ENCODE measurements at places on chromosomes 13 and 19.

DNA sequence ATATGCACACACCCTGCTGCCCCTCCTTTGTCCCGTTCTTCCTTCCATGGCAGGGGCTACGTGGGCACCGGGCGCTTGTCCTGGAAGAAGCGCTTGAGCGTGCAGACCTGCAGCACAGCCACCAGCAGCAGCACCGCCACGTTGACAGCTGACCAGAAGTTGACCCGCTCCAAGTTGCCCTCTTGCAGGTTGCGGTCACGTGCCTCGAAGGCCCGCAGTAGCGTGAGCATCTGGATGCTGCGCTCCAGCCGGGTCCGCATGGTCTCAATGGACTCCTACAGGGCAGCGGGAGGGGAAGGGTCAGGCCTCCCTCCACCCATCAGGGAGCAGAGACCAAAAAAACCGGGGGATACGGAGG is 3.1 kb downstream of the TMED1 start:
- DNase-seq, result no peak

GRCh38 chr19:8607386-8607785 is 3.1 kb downstream of the ADAMTS10 start:
- peak; percentile 84 for DNase-seq

GRCh38 chr13:39044536-39044935 is 6.3 kb downstream of the NHLRC3 start:
- DNase-seq, result no peak

DNA sequence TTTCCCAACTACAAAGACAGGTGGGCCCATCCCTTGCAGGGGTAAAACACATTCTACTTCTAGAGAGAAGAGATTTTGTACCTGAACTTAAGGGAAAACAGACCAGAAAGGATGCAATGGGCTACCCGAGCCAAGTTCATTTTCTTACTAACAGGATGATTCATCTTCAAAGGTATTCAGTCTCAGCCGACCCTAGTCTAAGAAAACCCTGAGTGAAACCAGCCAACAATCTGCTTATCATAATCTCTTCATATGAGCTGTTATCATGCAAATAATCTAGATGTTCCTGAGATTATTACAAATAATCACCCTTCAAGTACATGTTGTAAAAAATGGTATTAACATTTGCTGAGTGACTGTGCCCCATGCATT is 15.6 kb downstream of the PABPC3 start:
- DNase-seq, result no peak

DNA sequence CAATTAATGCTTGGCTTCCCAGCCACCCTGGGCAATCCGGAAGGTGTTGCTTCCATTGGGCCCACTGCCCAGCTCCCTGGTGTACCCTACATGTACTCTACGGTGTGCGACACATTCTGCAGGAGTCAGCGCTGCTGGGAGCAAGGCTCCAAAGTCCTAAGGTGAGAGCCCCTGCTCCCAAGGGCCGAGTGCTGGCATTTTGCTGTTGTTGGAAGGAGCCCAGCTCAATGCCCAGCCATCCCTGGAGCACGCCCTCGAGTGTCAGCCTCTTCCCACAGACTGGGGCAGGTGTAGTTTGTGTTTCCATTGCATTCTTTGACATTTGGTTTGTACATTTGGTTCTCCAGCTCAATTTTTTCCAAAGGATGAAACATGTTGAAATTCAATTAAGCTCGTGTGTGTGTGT is 64.6 kb downstream of the GGACT start:
- DNase-seq, result peak; percentile 26

DNA sequence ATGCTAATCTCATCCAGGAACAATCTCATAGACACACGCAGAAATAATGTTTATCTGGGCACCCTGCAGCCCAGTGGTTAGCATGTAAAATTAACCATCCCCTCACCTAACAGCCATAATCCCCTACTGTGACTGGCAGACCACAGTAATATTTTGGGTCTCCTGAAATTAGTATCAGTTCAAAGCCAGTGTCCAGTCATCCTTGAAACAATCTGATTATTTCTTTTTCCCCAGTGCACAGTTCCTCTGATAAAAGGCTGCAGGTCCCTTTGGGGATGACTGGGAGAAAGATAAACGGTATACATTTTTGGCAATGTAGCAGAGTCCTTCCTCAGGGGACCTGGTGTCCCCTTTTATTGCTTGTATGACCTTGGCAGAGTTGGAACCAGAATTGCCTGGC is 50.4 kb upstream of the CYSLTR2 start:
- DNase-seq, result no peak

- no peak for DNase-seq
These were observed 35.4 kb downstream of the KL start for GRCh38 chr13:33051632-33052031.

DNA sequence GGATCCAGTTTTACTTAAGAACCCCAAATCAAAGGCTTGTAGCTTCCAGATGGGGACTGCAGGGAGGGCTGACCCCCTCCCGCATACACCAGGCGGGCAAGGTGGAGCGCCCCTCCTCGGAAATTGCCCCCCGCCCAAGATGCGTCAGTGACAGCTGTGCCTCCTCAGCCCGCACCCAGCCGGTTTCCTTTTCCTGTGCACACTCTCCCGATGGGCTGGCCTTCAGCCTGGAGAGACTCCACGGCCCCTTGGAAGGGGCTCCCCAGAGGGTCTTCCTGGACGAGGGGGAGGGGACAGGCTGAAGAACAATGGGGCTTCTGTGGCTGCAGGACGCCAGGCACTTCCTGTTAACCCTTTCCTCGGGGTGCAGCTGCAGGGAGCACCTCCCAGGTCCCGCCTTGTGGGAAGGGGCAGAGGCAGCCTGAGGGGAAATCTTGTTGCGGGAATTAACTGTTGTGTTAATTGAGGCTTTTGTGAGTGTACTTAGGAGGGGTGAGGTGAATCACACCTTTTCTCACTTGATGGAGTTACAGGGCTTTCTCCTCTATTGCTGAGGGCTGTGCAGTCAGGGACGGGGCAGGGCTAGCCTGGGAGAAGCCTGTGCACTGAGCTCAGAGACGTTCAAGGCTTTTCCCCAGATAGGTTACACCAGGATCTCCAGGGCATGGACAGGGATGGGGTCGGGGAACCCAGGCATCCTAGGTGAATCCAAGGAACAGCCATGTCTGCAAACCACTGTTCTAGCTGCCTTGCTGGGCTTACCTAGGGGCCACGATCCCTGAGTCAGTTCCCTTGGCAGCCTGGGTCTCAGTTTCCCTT is 14.3 kb downstream of the IER2 start:
- DNase-seq, result no peak

- DNase-seq, result peak; percentile 87
These were observed 29.1 kb downstream of the SHISA2 start for GRCh38 chr13:26022538-26023292.

DNA sequence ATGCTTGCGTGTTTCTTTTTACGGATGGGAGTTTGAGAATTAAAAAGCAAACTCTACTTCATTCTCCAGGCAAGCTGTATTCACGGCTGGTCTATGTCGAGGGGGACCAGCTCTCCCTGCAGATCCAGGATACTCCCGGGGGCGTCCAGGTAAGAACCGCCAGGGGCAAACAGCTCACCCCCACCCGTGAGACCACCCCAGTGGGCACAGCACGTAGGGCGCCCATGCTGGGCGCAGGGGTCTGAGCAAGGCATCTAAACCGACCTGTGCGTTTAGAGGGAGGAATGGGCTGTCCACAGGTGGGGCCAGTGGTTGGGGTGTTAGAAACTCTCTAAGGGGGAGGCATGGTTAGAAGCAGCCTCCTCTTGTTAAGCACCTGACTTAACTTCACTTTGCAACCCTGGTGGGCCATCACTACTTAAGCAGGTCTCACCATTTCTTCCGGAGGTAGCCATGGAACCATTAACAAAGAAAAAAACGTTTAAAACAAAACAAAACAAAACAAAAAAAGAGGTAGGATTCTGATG is 1.0 kb downstream of the RASL11A start:
- no peak for DNase-seq

GRCh38 chr13:75357576-75358289 is 124.2 kb downstream of the TBC1D4 start:
- DNase-seq, result no peak

- no peak for DNase-seq
These were observed 93.5 kb downstream of the COG6 start for GRCh38 chr13:39748961-39749360.

GRCh38 chr19:55304279-55304978 is 20.6 kb downstream of the BRSK1 start:
- DNase-seq, result no peak

- DNase-seq, result no peak
These were observed 1.4 kb downstream of the LRFN1 start for GRCh38 chr19:39319098-39319891.

DNA sequence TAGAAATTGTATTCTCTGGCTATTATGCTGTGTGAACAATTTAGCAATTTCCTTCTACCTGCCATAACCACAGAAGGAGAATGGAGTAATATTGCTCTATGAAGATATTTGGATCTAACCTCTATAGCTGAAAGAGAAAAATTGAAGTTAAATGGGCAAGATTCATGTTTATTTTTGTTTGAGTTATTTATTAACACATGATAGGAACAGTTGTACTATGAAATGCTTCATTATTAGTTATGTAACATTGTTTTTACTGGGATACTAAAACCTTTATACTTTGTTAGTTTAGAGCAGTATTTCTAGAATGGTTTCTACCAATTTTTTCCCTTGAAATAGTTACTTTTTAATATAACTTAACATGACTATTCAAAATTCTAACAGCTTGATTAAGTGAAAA is 27.3 kb upstream of the VWA8 start:
- DNase-seq, result no peak

- no peak for DNase-seq
These were observed 324.4 kb downstream of the LMO7 start for GRCh38 chr13:75960538-75960994.

- no peak for DNase-seq
These were observed 28.9 kb upstream of the KPNA3 start for GRCh38 chr13:49821216-49822009.

- DNase-seq, result no peak
These were observed 103.3 kb downstream of the GGACT start for GRCh38 chr13:100485265-100485664.

DNA sequence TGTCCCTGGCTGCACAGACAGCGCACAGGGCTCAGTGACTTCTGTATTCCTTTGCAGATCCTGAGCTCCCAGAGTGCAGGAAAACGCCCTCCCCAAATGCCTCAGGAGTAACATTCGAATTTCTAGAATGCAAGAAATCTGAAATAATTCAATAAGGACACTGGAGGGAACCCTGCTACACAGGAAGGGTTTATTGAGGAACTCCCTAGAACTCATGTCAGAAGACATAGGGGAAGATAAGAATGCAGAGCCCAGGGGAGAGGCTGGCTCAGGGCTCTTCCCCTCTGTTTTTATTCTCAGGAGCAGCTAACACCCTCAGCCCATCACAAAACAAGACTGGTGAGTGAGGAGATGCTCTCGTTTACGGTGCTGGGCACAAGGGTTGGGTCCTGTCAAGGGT is 6.8 kb downstream of the LILRA1 start:
- no peak for DNase-seq

DNA sequence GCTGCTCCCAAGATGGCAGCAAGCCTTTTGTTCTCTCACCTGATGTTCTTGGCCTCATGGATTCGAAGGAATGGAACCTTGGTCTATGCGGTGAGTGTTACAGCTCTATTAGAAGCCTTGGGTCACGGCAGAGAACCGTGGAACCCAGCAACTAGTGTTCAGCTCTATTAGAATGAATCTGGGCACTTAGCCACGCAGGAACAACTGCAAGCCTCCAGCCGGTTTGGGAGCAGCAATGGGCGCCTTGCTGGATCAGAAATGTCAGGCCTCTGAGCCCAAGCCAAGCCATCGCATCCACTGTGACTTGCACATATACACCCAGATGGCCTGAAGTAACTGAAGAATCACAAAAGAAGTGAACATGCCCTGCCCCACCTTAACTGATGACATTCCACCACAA is 1100.7 kb upstream of the PRR20A start:
- no peak for DNase-seq

- peak; percentile 73 for DNase-seq
These were observed 74.6 kb upstream of the NPAS1 start for GRCh38 chr19:46944918-46945628.

GRCh38 chr13:59744747-59745391 is 418.9 kb downstream of the DIAPH3 start:
- no peak for DNase-seq

- DNase-seq, result no peak
These were observed 111.3 kb downstream of the ZNF486 start for GRCh38 chr19:20278342-20278741.

- DNase-seq, result no peak
These were observed 44.3 kb downstream of the SHISA2 start for GRCh38 chr13:26007261-26008125.

- no peak for DNase-seq
These were observed 1541.2 kb downstream of the SLITRK1 start for GRCh38 chr13:82341116-82341515.

GRCh38 chr13:40665126-40666044 is 1.1 kb downstream of the FOXO1 start:
- no peak for DNase-seq

- DNase-seq, result no peak
These were observed 5.4 kb downstream of the NLRP12 start for GRCh38 chr19:53818756-53819155.

DNA sequence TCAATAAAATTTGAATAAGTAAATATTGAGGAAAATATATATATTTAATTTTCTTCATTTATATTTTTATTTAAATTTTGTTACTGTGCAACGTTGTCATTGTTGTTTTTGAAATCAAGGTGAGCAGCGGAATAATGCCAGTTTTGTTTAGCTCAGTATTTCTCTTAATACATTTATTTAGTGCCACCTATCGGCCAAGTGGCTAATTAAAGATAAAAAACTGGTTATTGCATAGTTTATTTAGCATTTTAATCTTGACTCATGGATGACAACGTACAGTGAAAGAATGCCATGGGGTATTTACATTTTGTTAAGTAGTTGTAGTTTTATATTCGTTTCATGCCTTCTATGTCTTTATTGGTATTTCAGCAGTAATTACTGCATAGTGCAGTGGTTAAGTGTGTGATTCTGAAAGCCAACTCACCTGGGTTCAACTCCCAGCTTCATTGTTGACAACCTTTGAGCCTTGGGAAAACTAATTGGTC is 265.9 kb downstream of the MYO16 start:
- DNase-seq, result no peak

DNA sequence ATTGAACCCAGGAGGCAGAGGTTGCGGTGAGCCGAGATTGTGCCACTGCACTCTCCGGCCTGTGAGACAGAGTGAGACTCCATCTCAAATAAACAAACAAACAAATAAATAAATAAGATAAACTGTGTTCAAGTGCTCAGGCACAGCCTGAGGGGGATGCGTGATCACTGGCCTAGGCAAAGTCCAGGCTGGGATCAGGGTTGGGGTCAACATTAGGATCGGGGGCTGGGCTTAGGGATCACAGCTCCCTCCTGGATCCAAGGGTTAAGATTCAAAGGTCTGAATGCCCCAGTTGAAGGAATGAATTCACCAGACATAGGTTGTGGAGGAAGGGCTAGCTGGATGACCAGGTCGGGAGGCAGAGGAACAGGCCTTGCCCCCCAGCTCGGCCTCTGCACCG is 1.9 kb upstream of the EXOC3L2 start:
- DNase-seq, result no peak

All from right atrium auricular region (tissue), 2 donors.